ENCODE measurements at places on chromosomes 3 and 15. TPM values are rescaled to one million over a fixed set of nuclear protein-coding genes. Genes with fewer than 3 reads are reported as not detected.

Gene DLL4
- total RNA-seq: 3.4 TPM

Gene GOLGA8G
- total RNA-seq: not detected

Gene RLBP1
- 0.98 TPM for total RNA-seq

Gene GPR62
- total RNA-seq: 0.25 TPM

Gene CHRNA7
- 4.2 TPM for total RNA-seq

Gene BLM
- 4.2 TPM for total RNA-seq

Gene CLDN18
- under 0.01 TPM for total RNA-seq

Gene DUOX1
- not detected for total RNA-seq

Gene LRRC49
- 95.6 TPM for total RNA-seq

Data from temporal lobe (tissue), 4 donors.